ENCODE measurements at places on chromosomes 4 and X.

DNA sequence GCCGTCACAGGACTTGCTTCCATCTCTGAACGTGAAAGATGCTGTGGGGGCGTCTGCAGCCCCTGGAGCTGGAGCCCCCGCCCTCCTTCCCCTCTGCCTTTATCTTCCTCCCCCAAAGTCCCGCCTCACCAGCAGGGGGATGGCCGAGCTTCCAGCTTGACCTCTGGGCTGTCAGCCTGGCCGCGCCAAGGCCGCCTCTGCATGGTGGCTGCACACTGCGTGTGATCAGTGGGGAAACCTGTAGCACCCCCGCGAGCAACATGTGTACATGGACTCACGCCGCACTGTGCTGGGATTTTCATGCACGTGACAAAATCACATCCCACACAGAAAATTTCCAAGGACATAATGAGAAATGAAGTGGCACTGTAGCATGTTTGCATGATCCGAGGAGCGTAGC, 26.5 kb upstream of the PSAPL1 start:
- no peak for DNase-seq

GRCh38 chr4:16720761-16721160, 177.7 kb downstream of the LDB2 start:
- DNase-seq: no peak

GRCh38 chrX:131279617-131280016, 9.5 kb downstream of the IGSF1 start:
- DNase-seq: no peak

GRCh38 chrX:9271789-9272525, 192.9 kb upstream of the TBL1X start:
- DNase-seq: no peak

DNA sequence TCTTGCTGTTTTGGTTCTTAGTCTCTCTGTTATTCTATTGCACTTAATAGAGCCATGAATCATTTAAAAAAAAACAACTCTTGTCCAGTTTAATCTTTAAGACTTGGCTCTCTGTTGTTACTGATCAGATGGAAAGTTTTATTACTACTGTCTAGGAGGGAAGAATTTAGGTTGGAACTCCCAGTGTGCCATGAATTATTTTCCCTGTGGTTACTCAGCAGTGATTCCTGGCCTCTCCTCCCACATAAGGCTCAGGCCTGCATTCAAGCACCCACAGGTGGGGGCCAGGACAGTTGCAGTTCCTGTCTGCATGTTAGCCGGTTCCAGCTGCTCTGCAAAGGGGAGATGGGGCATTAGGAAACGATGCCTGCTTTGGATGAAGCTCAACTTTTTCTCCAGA, 29.8 kb upstream of the ESX1 start:
- no peak for DNase-seq

GRCh38 chr4:10253765-10254164, 137.2 kb upstream of the WDR1 start:
- no peak for DNase-seq

DNA sequence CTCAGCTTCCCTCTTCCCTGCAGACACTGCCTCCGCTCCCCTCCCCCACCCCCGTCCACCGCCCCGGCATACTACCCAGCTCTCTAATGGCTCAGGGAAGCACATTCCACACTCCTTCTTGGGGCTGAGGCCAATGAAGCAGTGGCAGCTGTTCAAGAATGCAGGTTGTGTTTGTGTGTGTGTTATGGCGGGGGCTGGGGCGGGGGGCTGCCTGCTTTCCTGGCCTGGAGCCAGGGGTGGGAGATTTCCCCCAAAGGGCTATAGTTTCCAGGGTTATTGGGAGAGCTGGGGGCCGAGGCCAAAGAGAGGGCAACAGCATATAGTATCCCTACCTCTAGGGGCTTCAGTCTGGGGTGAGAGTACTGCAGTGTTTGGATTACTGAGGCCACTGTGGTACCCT, 149.4 kb downstream of the EFNB1 start:
- no peak for DNase-seq

- no peak for DNase-seq
Observed at GRCh38 chr4:116389139-116389538, 696.2 kb downstream of the TRAM1L1 start.

- DNase-seq: peak; percentile 60
Observed at GRCh38 chr4:108370291-108371141, 201.8 kb upstream of the LEF1 start.

DNA sequence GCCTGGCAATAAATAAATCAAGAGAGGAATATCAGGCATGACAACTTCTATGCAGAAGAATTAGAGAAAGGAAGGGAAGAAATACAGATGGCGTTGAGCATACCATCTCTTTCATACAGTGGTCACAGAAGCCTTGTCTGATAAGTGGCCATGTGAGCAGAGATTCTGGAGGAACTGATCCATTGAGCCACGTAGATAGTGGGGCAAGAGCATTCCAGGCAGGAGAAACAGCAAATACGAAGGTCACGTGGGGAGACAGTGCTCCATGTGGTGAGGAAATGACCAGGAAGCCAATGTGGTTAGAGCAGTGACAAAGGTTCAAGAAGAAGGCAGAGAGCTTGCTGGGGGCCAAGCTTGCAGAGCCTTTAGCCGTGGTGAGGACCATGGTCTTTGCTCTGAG, 226.7 kb upstream of the NOCT start:
- no peak for DNase-seq

DNA sequence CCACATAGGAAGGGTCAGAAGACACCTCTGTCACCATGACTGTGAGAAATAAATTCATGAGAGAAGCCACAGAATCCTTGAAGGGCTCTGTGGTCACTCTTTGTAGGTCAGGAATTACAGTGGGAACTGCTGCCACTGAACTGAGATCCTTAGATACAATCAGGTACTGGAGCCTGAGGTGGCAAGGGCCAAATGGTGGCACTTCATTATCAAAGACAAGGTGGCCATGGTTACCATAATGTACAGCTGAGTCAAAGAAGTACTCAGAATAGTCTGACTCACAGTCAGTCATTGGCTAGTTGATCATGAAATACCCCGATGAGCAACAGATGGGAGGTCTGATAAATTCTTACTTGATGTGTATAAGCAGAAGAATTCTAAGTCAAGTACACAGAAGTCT, 131.9 kb downstream of the RTL3 start:
- DNase-seq: peak; percentile 32

- no peak for DNase-seq
Observed at GRCh38 chr4:144355811-144356757, 215.6 kb upstream of the GYPA start.

- no peak for DNase-seq
Observed at GRCh38 chr4:24144381-24144780, 254.5 kb upstream of the PPARGC1A start.

DNA sequence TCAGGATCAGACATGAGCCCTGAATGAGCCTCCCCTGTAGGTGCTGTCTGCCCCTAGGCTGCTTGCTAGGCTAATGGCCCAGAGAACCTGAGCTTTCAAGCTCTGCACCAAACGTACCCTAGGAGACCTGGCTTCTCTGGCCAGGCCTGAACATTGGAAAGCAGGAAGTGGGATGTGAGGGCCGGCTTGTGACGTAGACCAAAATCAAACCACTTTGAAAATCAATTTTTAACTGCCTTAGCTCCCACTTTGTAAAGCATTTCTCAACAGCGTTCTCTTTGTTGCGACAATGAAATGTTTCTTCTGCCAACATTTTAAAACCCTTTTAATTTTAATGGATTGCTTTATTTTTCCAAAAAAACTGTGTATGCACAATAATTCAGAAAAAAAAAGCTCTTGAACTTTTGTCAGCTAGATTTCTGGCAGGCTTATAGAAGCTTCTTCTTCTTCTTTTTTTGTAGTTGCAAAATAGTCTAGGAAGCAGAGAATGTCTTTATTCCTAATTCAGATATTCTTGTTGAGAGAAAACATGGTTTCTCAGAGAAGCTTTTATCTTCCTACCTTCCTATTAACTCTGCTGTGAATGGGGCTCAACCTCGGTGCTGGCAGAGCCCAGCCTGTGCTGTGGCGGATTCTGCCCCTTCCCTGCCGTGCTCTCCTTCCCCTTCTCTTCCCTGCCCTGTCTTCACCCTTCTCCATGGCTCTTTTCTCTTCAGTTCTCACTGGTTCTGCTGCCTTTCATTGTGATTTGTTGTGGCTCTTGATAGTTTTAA, 145.2 kb upstream of the SFRP2 start:
- DNase-seq: no peak

- DNase-seq: no peak
Observed at GRCh38 chr4:108355186-108355901, 186.6 kb upstream of the LEF1 start.

GRCh38 chr4:184080674-184081073, 137.0 kb downstream of the ENPP6 start:
- no peak for DNase-seq

Measured in stimulated activated CD8-positive, alpha-beta memory T cell treated with anti-CD3 and anti-CD28 coated beads, Interleukin-4, amount 100 ng/mL, for 48 hours (primary cell).